ENCODE measurements at places on chromosomes 2 and 18. TPM values are rescaled to one million over a fixed set of nuclear protein-coding genes. Genes with fewer than 3 reads are reported as not detected.

SATB2 gene
- 4.6 TPM for total RNA-seq

CNDP1 gene
- not detected for total RNA-seq

IL1R1 gene
- 171 TPM for total RNA-seq

PAIP2B gene
- total RNA-seq: 5.8 TPM

ABCG8 gene
- not detected for total RNA-seq

TUBA3E gene
- not detected for total RNA-seq

TDRD15 gene
- total RNA-seq: not detected

SLC4A5 gene
- 5.1 TPM for total RNA-seq

Measured in subcutaneous adipose tissue (tissue), 4 donors.